ENCODE measurements at places on chromosomes 4 and X. TPM values are rescaled to one million over a fixed set of nuclear protein-coding genes. Genes with fewer than 3 reads are reported as not detected.

The MAGEA11 gene
- total RNA-seq: not detected

The TRIM2 gene
- total RNA-seq: 13.4 TPM

GRCh38 chrX:45783002-45783401 lies 582.3 kb upstream of the DIPK2B start:
- H3K4me3 ChIP-seq: no peak overlapping the region
- no peak overlapping the region for H3K27ac ChIP-seq

DNA sequence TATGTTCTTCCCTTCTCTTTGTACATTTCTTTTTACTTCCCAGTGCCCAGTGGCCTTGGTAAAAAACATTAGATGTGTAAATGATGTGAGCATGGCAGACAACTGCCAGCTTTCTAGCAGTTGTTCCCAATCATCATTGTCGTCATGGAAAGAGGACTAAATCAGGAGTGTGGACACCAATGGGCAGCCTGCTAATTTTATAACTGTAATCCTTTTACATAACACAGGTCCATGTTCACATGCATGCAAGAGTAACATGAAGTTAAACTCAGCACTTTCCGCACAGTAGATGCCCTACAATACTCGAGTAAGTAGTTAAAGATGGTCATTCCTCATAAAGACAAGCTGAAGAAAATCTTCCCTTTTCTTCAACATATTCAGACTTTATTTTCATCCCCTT lies 23.4 kb upstream of the G3BP2 start:
- H3K4me1 ChIP-seq: no peaks in the 10 kb centered on the region
- H3K27ac ChIP-seq: no peak overlapping the region
- H3K27me3 ChIP-seq: no peaks in the 10 kb centered on the region
- H3K36me3 ChIP-seq: no peaks in the 10 kb centered on the region
- no peak overlapping the region for H3K4me3 ChIP-seq
- no peak for DNase-seq

DNA sequence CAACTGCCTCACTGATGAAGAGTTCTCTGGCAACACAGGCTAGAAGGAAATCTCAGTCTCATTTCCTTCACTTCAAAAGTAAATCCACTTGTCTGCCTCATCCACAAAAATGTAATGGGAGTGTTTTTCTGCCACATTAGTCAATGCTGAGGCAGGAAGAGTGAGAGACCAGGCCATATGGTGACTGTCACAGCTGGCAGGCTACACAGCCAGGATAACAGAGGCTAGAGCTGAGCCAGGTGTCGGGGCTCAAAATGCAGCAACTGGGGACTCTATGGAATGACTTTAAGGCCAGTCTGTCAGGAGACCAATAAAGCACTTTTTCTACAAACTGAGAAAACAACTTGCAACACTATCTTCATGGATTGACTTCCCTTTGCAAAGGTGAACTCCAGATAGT lies 204.2 kb downstream of the GPC3 start:
- no peaks in the 10 kb centered on the region for H3K27me3 ChIP-seq
- no peaks in the 10 kb centered on the region for H3K4me1 ChIP-seq
- no peak overlapping the region for H3K4me3 ChIP-seq
- no peaks in the 10 kb centered on the region for H3K36me3 ChIP-seq

DNA sequence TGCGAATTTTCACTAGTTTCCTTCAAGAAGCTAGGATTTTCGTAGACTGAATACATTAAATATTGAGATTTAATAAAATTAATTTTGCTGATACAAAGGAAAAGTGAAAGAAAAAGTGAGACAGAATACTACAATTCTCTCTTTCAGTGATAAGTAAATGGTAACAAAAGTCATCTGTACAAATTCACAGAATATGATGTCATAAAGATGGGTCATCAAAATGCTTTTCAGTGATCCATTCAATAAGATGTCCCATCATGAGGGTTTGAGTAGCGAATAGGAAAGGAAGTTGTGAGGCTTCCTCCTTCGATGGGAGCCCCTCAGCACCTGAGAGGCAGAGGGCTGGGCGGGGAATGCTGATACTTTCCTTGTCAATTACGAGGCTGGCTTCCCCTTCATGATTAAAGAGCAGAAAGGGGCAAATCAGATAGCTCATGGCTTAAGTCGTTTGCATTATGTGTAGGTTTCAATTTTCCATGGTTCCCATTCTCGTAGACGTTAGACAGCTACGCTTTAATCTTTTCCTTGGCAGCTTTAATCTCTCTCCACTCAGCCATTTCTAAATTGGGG lies 108.8 kb upstream of the SORBS2 start:
- no peak for DNase-seq
- no peaks in the 10 kb centered on the region for H3K27me3 ChIP-seq
- H3K4me3 ChIP-seq: no peak overlapping the region
- H3K4me1 ChIP-seq: no peaks in the 10 kb centered on the region
- H3K27ac ChIP-seq: no peak overlapping the region

The RBBP7 gene
- 77.9 TPM for total RNA-seq

DNA sequence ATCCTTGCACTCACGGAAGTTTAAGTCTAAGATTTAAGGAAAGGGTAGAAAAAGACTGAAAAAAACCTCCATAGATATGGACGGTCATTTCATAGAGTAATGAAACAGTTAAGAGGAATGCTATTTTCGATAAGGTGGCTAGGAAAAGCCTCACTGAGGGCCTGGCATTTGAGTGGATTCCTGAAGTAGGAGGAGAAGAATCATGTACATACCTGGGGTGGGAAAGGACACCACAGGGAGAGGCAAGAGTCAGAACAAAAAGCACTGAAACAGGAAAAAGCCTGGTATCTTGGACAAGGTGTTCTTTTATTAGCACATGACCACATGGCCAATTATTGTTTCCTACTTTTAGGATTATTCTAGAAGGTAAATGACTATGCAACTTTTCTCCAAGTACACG lies 547.2 kb upstream of the DIPK2B start:
- H3K4me3 ChIP-seq: no peak overlapping the region
- no peaks in the 10 kb centered on the region for H3K27me3 ChIP-seq
- H3K36me3 ChIP-seq: no peaks in the 10 kb centered on the region
- no peaks in the 10 kb centered on the region for H3K4me1 ChIP-seq
- DNase-seq: no peak

The ZNF674 gene
- total RNA-seq: 3.6 TPM

DNA sequence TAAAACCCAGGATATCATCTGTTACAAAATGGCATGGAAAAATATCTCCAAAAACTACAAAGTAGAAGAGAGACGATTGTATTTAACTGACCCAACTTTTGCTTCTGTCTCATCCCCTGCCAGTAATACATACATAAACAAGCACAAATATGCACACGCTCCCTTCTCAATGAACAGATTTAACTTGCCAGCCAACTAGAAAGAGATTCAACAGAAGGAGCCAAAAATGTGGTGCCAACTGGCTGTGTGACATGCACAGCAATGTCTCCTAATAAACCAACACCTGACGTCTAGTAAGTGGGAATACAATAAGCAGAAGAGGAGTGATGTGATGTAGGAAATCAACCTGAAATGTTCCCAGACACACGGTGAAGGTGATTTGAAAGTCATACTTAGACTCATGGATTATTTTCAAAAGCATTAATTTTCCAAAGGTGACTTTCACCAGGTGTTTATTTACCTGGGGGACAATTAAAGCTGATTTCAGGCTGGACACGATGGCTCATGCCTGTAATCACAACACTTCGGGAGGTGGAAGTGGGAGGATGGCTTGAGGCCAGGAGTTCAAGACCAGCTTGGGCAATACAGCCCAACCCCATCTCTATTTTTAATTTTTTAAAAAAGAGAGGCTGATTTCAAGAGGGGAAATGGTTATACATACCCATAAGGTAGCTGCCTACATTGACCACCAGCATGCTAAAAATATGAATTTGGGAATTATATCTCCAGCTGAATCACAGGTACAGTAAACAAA lies 33.7 kb downstream of the SH3RF1 start:
- no peak for DNase-seq
- no peaks in the 10 kb centered on the region for H3K27me3 ChIP-seq
- H3K4me1 ChIP-seq: peaks cover 4% of the 10 kb centered on the region
- no peak overlapping the region for H3K4me3 ChIP-seq
- peak overlapping the region; percentile 36 for H3K27ac ChIP-seq
- H3K36me3 ChIP-seq: no peaks in the 10 kb centered on the region

- no peak overlapping the region for H3K27ac ChIP-seq
- no peak for DNase-seq
- no peaks in the 10 kb centered on the region for H3K36me3 ChIP-seq
These were observed 297.0 kb upstream of the FAT1 start for GRCh38 chr4:187020676-187021075.

GRCh38 chr4:105119356-105119755 lies 27.3 kb upstream of the TET2 start:
- no peak overlapping the region for H3K27ac ChIP-seq
- no peak for DNase-seq
- H3K27me3 ChIP-seq: no peaks in the 10 kb centered on the region
- H3K4me3 ChIP-seq: no peak overlapping the region
- peaks cover 2% of the 10 kb centered on the region for H3K4me1 ChIP-seq

DNA sequence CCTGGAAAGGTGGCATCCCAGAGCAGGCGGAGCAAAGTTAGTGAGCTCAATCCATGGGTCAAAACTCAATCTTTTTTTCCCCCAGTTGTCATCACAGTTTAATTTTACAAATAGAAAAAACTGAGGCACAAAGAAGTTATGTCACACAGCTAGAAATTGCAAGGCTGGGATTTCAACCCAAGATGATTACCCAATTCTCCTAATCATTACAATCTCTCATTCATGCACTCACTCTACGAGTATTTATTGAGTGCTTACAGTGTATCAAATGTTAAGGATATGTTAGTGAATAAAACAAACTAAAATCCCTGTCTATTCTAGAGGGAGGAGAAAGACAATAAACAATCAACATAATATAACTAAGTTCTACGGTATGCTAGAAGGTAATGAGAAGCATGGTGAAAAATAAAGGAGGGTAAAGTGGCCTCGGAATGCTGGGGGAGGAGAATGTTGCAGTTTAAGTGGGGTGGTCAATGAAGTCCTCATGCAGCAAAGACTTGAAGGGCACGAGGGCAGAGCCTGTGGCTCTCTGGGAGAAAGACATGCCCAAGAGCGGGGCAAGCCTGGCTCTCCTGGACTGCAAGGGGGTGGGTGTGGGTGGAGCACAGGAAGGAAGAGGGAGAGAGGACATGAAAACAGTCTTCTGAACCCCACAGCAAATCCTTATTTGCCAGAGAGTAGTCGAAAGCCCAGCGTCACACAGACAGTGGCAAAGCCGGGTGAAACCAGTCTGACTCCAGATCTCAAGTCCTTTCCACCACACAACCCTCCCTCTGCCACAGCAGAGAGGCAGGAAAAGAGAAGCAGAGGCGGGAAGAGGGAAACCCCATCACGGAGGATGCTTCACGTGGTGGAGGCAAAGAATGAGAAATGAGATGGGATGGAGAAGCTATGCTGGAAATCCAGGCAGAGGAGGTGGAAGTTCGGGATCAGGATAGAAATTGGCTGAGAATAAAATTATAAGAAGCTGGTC lies 48.3 kb downstream of the RAB33B start:
- no peak overlapping the region for H3K27ac ChIP-seq
- no peaks in the 10 kb centered on the region for H3K36me3 ChIP-seq
- peaks cover 9% of the 10 kb centered on the region for H3K4me1 ChIP-seq

DNA sequence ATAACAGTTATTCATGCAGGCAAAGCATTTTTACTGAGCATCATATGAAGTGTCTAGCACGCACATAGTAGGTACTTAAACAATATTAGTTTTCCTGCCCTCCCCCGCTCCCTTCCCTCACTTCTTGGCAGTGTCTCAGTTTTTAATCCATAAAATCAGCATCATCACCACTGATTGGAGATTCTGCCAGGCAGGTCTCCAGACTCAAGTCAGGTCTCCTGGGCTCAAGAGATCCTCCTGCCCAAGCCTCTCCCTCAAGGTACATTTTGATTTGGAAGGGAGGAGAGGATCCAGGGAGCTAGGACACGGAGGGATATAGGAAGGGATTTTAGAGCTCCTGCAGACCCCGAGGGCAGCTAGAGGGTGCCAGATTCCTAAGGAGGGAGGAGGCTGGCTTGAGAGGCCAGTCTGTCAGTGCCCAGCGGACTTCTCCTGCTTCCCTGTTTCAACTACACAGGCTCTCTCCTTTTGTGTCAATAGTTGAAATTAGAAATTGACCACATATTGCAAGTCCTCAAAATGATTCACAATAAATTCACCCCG lies 4.4 kb upstream of the FAT1 start:
- no peaks in the 10 kb centered on the region for H3K36me3 ChIP-seq
- H3K27ac ChIP-seq: no peak overlapping the region
- H3K4me3 ChIP-seq: no peak overlapping the region
- DNase-seq: no peak

The ADH7 gene
- total RNA-seq: under 0.01 TPM

DNA sequence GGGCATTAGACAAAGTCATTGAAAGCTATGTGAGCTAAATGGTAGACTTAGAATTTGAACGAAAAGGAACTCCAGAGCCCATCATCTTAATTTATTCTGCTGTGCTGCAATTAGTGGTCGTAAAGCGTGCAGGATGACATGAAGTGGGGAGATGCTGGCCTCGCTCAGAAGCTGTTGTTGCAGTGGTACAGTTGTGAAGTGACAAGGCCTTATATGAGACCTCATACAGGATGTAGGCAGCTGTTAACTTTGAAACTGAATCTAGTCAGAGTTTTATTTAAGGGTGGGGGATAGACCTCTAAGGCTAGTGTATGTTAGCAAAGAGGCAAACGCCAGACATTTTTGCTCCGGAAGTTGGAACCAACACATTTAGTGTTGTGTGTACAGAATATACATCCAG lies 13.4 kb downstream of the KLF3 start:
- no peak overlapping the region for H3K4me3 ChIP-seq
- DNase-seq: no peak
- H3K4me1 ChIP-seq: peaks cover 56% of the 10 kb centered on the region
- H3K36me3 ChIP-seq: peaks cover 8% of the 10 kb centered on the region
- no peaks in the 10 kb centered on the region for H3K27me3 ChIP-seq

The DTHD1 gene
- total RNA-seq: 0.42 TPM

The TSC22D3 gene
- 66.2 TPM for total RNA-seq

GRCh38 chr4:162706632-162707031 lies 460.1 kb downstream of the NAF1 start:
- no peaks in the 10 kb centered on the region for H3K4me1 ChIP-seq
- no peaks in the 10 kb centered on the region for H3K36me3 ChIP-seq
- H3K27ac ChIP-seq: no peak overlapping the region

The TAF7L gene
- total RNA-seq: 0.33 TPM

DNA sequence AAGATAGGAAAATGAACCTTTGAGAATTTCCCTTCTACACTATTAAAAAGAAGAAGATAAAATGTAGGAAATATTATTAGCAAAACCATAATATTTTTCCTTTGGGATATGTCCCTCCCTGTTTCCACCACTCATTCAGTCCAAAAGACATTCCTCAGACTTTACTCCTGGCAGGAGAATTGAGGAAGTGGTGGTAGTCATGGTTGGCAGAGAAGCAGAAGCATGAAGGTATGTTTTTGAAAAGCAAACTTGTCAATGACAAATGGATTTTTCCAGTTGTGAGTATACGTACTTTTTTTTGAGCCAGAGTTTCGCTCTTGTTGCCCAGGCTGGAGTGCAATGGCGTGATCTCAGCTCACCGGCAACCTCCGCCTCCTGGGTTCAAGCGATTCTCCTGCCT lies 13.7 kb downstream of the STAG2 start:
- H3K4me1 ChIP-seq: peaks cover 7% of the 10 kb centered on the region
- no peak for DNase-seq
- no peaks in the 10 kb centered on the region for H3K27me3 ChIP-seq

GRCh38 chr4:173333658-173334084 lies 487 bp downstream of the HMGB2 start:
- peak; percentile 74 for DNase-seq
- H3K36me3 ChIP-seq: peaks cover 5% of the 10 kb centered on the region
- peak overlapping the region; percentile 88 for H3K4me3 ChIP-seq
- peak overlapping the region; percentile 100 for H3K27ac ChIP-seq
- H3K27me3 ChIP-seq: no peaks in the 10 kb centered on the region

GRCh38 chr4:106548446-106549044 lies 180.0 kb upstream of the GIMD1 start:
- no peaks in the 10 kb centered on the region for H3K36me3 ChIP-seq
- no peaks in the 10 kb centered on the region for H3K27me3 ChIP-seq
- DNase-seq: no peak
